NCI-H524 (cell line): ENCODE measurements at places on chromosomes 2 and 18.

GRCh38 chr2:10034333-10035052 is 8.9 kb upstream of the KLF11 start:
- no peak for DNase-seq

DNA sequence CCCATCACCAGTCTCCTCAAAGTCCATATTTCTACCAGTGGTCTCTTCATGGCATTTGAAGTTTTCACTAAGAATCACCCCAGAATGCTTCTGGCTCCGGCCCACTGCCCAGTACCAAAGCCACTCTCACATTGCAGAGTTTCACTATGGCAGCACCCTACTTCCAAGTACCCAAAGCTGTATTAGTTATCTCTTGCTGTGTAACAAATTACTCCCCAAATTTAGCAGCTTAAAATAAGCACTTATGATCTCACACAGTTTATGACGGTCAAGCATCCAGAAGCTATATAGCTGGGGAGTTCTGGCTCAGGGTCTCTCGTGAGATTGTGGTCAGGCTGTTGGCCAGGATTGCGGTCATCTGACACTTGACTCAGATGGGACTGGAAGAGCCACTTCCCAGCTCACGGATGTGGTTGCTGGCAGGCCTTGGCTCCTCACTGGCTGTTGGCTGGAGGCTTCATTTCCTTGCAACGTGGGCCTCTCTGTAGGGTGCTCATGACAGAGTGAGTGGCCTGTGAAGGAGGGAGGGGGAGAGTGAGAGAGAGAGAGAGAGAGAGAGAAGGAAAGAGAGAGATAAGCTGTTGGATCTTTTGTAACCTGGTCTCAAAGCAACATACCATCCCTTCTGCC is 189.5 kb downstream of the CTIF start:
- DNase-seq: no peak

DNA sequence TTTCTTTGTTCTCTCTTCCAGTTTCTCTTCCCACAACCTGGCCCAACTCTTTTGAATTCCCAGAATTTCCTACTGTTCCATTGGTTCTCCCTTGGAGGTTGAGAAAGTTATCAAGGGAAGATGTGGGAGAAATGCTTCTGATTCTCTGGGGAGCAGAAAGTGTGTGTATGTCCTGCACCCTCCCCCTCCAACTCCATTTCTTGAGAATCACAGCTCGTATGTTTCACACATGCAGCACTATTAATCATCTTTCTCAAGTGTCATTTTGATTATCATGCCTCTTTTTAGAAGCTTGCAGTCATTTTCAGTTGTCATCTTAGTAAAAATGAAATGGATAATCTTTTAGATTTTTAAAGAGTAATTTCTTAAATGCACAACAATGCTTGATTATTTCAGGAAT is 296.8 kb upstream of the SLC39A10 start:
- no peak for DNase-seq

DNA sequence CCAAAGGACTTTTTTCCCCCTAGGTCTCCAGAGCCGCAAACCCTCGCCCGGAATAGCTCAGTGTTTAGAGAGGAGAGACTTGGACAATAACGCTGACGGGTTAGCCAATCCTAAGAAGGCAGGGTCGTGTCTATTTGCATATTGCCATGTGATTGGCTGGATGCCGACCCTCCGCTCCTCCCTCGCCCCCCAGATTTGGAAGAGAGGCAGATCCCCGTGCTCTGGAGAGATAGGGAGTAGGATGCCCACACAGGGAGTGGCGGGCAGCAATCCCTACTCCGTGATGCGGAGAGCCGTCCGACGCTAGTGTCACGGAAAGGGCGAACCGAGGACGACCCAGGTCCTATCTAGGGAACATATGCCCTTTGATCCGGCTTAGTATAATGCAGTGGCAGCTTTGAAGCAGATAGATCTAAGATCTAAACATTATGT is 1.4 kb downstream of the WNT6 start:
- DNase-seq: peak; percentile 97

DNA sequence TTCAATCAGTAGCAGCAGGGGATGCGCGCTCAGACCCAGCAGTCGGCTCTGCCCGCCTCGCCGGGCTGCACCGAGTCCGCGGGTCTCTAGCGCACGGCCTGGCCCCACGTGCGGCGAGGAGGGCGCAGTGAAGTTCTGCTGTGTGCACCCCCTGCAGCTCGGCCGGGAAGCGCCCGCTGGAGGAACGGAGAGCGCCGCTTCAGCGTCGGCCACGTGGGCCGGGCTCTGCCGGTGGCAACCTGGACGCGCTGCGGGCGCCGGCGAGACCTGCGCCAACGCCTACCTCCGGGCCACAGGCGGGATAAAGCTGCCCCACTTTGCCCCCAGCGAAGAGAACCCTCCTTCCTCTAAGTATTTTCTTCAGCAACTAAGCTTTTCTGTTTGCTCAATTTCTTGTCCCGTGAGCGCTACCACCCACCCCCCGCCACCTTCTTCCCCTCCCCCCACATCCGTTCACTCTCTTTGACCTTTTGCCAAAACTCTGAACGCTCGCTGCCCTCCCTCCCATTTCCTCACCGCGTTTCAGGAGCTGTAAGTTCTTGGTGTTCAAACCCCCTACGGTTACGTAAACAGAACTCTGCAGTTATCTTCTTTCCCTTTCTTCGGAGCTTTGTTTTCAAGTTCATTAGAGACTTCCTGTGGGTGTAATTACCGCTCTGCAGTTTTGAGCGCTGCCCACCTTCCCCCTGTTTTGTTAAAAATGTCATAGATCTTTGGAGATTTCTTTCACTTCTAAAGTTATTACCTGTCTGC is 42.6 kb upstream of the EDAR start:
- peak; percentile 44 for DNase-seq

DNA sequence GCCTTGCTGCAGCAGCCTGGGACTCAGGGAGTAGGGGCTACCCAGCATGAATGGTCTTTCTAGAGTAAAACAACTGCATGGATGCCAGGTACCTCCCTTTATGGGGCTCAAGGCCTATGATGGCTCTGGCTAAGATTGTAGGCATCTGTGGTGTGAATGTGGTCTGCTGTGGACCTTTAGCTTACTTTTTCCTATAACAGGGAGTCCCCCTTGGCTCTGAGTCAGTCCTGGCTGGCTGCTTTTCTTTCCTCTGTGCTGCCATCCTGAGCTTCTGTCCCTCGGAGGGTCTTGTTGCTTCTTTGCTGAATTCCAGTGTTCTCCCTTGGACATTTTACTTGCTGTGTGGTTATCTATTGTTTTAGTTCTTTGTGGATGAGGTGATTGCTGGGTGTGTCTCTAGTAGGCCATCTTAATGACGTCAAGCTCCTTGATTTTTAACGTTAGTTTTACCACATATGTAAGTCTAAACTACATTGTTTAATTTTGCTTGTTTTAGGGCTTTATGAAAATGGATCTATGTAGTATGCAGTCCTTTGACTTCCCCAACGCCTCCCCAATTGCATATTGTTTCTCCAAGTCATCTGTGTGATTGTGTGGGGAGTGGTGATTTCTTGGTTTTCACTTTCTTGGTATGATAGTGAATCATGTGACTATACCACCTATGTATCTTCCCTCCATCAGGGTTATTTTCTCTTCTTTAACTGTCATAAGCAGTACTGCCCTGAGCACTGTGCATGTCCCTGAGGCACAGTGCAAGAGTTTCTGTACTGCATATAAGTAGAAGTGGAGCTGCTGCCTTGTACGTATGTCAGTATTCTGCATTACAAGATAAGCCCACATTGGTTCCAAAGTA is 92.4 kb downstream of the NCK2 start:
- DNase-seq: no peak

GRCh38 chr2:41764919-41765318 is 282.9 kb upstream of the PKDCC start:
- DNase-seq: no peak

DNA sequence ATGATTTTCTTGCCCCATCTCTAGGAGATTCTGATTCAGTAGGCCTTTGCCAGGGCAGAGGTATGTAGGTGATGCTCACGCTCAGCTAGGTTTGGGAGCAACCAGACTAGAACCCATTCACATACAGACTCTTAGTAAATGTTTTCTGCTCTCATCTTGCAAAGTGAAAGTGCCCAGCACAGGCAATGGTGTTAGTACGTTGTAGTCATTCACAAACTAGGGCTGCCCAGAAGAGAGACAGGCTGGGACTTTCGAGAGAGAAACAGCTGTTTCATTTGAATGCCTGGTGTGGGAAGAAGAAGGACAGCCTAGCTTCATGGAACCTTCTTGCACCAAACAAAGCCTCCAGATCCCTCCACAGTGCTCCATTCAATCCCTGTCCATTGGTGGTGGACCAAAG is 19.4 kb downstream of the DDX18 start:
- DNase-seq: no peak

DNA sequence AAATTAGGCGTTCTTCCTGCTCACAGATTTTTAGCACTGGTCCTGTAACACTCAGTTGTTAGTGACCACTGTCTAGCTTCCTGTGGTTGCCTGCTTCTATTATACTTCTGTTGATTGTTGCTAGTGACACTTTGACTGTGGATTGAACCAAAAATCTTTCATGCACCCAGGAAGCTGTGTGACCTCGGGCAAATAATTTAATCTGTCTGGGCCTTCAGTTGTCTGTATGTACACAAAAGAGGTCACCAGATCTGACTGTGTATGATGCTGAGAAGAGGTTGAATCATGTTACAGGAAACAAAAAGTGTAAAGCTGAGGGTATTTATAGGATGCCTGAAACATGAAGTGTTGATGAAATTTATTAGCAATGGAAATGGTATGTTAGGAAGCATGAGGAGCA is 12.7 kb downstream of the ICOS start:
- no peak for DNase-seq

- DNase-seq: no peak
Measured at GRCh38 chr2:175571078-175571653, 389.7 kb upstream of the ATP5MC3 start.

DNA sequence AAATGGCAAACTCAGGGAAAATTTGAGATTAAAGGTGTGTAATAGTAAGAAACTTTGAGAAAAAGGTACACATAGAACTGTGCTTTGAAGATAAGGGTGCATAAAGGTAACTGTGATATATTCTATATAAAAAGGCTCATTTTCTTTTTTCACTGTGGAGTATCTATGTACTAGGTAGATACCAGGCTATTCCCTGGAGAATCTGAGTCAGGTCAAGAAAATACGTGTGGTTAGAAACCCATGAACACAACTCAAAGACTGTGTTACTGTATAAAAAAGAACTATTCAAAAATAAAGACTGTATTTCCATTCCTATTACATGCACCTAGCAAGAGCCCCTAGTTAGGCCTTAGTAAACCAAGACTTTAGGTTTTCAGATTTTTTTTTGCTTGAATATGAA is 100.1 kb upstream of the GRB14 start:
- DNase-seq: no peak

GRCh38 chr18:56992777-56993176 is 154.1 kb upstream of the BOD1L2 start:
- no peak for DNase-seq

DNA sequence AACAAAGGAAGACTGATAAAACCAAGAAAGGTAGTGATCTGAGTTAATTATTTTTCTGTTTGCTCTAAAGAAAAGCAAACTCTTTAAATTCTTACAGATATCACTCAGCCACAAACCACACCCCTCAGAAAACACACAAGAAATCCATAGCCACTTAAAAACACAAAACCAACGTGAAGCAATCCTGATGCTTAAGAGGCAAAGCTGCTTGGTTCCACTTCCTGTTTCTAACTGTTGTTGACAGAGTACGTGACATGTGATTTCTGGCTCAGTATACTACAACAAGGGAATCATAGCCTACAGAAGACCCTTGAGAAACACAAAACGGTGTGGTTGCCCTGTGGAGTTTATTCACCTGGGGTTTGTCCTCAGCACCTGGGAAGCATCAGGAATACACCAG is 240.9 kb upstream of the APCDD1 start:
- DNase-seq: no peak

DNA sequence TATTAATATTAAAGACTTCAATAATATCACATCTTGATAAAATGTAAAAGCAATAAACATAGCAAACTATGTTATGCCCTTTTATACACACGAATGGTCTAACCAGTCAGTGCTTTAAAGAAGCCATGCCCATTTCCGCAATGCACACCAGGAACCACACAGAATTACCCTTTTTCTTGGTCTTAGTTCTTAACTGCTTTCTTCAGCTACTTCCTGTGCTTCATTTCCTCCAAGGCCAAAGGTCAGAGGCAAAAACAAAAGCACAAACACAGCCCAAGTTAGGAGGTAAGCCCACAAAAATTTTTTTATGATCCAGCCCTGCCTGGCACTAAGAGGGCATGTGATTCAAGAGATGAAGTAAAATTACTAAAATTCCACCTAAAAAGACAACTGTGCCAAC is 267.2 kb downstream of the FBXO15 start:
- no peak for DNase-seq

- DNase-seq: no peak
Measured at GRCh38 chr2:9071584-9072124, 68.2 kb upstream of the MBOAT2 start.

DNA sequence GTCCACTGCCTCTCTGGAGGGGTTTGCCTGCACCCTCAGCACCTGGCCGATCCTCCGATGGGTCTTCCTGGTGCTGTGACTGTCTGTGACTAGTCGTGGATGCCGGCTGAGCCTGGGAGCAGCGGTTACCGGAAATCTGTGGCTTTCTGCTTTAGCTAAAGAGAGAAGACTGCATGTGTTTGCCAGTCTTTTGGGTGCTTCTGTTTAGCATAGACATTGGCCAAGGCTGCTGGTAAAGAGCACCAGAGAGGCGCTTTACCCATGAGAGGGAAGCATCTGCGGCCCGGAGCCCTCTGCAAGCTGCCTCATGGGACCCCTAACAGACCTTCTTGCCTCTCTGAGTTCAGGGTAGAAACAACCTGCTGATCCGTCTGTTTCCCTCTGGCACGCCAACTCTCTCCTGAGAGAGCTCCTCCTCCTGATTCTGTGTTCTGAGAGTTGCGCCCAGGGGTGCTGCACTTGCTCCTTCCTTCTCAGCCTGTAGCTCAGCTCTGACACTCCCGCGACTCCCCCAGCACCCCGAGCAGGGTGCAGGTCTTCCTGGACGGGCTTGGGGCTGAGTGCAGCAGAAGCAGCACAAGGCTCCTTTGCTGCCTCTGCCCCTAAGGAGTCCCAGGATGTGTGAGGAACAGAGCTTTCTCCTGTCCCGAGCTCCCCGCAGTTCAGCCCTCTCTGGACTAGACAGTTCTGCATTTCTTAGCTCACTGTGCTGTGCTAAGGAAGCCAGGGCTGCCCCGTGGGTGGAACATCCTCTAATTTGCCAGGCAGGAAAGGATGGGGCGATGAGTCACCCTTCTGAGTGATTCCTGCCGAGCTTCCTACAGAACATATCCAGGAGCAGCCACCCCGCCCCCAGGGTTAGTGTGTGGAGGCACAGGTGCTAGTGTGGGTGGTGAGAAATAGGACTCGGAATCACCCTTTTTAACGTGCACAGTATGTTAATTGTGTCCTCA is 203.2 kb downstream of the SH3RF3 start:
- DNase-seq: no peak

- peak; percentile 69 for DNase-seq
Measured at GRCh38 chr2:56009758-56010458, 86.3 kb upstream of the EFEMP1 start.

GRCh38 chr18:3998698-3999333 is 456.3 kb downstream of the DLGAP1 start:
- DNase-seq: peak; percentile 20

DNA sequence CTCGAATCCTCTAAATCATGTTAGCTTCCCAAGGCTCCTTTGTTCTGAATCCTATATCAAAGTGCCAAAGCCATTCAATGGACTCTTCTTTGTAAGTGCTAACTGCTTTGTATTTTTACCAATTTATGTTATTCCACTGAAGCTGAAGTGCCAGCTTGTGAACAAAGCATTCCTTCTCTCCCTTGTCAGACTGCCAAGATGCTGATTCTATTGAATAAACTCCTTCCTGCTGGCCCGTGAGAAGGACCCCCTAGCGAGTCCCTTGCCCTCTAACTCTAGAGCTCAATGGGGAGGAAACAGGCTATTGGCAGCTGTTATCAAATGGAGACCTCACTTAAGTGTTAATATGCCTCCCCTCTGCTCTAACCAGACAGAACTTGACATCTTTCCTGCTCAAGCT is 1097.9 kb upstream of the CNTNAP5 start:
- DNase-seq: no peak
